ENCODE measurements at places on chromosomes 11 and 22.

GRCh38 chr11:78714539-78714938, 139.9 kb upstream of the NARS2 start:
- DNase-seq = peak; percentile 9

DNA sequence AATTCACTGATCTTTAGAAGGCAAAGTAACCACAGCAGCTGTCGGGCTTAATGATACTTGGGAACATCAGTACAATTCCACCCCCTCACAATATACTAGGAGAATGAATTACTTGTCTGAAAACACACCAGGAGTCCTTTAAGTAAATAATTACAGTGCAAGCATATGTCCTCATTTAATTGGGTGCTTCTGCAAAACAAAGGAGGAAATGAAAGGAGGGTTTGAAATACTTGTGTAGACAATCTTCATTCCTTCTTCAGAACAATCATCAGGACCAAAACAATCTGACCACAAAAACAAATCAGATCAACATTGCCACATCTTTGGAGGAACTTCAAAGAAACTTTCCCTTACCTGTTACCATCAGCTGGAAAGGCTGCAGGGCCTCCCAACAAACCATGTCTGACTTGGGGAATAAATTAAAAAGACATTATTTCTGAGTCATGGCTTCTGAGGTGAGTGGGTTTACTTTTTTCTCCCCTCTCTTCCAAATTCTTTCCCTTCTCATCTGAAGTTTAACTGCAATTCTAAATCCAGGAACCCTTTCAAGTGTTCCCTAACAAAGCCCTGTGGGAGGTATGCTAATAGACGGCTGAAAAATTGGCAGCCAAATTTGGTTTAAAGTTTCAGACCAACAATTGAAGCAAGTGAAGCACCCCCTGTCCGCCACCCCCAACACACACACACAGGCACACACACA, 12.5 kb upstream of the CCDC117 start:
- DNase-seq = no peak

GRCh38 chr11:578276-579035, 2.2 kb downstream of the PHRF1 start:
- DNase-seq = no peak

- DNase-seq = no peak
Measured at GRCh38 chr22:31378123-31378522, 21.3 kb upstream of the DRG1 start.

- peak; percentile 28 for DNase-seq
Measured at GRCh38 chr22:36331912-36332622, 55.7 kb downstream of the MYH9 start.

Measured in trophoblast cell (in vitro differentiated cells and primary cell).